ENCODE measurements at places on chromosomes 11 and 22. TPM values are rescaled to one million over a fixed set of nuclear protein-coding genes. Genes with fewer than 3 reads are reported as not detected.

Gene APOL5
- total RNA-seq = not detected

Gene HORMAD2
- not detected for total RNA-seq

- DNase-seq = no peak
- H3K4me3 ChIP-seq = no peak overlapping the region
- H3K4me1 ChIP-seq = no peaks in the 10 kb centered on the region
- no peaks in the 10 kb centered on the region for H3K36me3 ChIP-seq
These were observed 50.5 kb upstream of the SHANK2 start for GRCh38 chr11:71302911-71303310.

DNA sequence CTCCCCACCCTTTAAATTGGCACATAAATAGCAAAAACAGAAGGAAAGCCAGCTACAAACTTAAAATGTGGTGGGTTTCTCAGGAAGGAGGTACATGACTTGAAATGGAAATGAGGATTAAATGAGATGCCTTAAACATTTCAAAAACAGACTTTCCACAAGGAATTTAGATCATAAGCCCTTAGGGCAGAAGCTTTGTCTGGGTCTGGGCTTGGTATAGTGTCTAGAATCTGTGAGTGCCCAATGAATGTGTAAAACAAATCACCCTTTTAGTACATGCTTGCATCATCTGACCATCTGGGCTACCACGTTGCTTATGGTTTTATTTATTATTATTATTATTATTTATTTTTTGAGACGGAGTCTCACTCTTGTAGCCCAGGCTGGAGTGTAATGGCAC lies 37.1 kb upstream of the CREB3L1 start:
- no peak overlapping the region for H3K27ac ChIP-seq
- no peak for DNase-seq
- no peak overlapping the region for H3K4me3 ChIP-seq
- H3K36me3 ChIP-seq = no peaks in the 10 kb centered on the region
